Breast epithelium (tissue), 4 donors: ENCODE measurements at places on chromosomes 7 and 10. TPM values are rescaled to one million over a fixed set of nuclear protein-coding genes. Genes with fewer than 3 reads are reported as not detected.

AEBP1 gene
- total RNA-seq, result 145 TPM

CHN2 gene
- total RNA-seq, result 7.9 TPM

GRCh38 chr7:13386741-13387140 is 602.7 kb downstream of the ETV1 start:
- no peak for DNase-seq

- DNase-seq, result no peak
Observed at GRCh38 chr7:56447864-56448693, 331.9 kb upstream of the NUPR2 start.

GRCh38 chr7:21568762-21569161 is 25.9 kb downstream of the DNAH11 start:
- DNase-seq, result no peak

- DNase-seq, result no peak
Observed at GRCh38 chr10:124325998-124326636, 92.6 kb downstream of the OAT start.
